ENCODE measurements at places on chromosomes 4 and X.

DNA sequence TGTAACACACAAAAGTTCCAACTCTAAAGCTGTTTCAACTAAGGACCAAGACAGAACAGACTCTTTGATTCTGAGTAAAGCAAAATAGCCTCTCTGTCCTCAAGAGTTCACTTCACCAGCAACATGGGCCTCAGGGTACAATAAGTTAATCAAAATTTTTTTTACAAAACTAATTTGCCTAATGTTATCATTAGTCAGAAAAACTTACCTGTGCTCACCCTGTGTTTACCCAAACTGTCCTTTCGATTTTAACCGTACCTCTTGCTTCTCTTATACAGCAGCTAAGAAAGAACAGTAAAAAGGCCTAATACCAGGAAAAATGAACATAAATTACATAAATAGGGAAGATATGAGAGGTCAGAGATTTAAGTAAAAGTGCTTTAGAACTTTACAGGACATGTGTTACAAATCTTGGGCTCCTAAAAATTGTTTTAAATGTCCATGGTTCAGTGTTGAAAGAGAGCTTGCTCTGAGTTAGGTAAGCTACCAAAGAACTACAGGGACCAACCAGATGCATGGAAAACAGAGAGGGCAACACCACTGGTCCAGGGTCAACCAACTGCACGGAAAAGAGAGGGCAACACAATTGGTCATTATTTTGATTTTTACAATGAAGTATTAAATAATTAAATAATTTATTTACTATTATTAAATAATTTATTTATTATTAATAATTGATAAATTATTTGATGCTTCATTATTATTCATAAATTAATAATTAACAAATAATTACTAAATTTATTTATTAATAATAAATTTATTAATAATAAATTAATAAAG, 73.1 kb downstream of the FAT1 start:
- no peak for DNase-seq

DNA sequence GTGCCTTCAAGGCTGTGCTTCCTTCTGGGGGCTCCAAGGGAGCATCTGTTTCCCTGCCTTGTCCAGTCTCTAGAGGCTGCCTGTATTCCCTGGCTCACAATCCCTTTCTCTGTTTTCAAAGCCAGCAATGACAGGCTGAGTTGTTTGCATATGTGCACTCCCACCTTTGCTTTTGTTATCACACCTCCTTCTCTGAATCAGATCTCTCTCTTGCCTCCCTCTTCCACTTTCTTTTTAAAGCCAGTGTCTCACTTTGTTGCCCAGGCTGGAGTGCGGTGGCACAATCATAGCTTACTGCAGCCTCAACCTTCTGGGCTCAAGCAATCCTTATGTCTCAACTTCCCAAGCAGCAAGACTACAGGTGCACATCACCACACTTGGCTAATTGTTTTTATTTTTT, 37.1 kb upstream of the LEF1 start:
- DNase-seq, result no peak

DNA sequence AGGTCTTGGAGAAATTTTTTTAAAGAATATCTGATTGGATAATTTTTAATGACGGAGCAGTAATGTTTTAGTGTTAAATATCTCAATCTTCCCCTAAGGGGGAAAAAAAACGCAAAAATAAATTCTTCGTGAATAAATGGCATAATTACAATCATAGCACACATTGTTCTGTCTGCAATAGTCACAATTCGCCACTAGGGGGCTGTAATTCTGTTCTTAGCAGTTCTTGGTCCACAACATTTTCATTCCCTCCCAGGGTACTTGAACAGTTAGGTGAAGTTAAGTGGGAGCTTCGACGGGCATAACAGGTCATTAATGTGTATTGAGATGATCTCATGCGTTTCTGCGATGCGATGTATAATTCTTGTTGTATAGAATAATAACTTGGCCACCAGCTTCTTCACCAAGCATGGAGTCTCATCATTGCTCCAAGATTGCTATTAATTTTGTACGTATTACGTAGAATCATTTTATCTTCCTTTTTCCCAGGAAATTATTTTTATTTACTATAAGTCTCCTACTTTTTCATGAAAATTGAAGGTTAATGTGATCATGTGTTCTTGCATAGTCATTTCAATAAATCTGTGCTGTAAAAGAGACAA, 27.2 kb downstream of the HTR2C start:
- peak; percentile 1 for DNase-seq

GRCh38 chrX:118730500-118731247, 3.3 kb downstream of the IL13RA1 start:
- DNase-seq, result no peak

DNA sequence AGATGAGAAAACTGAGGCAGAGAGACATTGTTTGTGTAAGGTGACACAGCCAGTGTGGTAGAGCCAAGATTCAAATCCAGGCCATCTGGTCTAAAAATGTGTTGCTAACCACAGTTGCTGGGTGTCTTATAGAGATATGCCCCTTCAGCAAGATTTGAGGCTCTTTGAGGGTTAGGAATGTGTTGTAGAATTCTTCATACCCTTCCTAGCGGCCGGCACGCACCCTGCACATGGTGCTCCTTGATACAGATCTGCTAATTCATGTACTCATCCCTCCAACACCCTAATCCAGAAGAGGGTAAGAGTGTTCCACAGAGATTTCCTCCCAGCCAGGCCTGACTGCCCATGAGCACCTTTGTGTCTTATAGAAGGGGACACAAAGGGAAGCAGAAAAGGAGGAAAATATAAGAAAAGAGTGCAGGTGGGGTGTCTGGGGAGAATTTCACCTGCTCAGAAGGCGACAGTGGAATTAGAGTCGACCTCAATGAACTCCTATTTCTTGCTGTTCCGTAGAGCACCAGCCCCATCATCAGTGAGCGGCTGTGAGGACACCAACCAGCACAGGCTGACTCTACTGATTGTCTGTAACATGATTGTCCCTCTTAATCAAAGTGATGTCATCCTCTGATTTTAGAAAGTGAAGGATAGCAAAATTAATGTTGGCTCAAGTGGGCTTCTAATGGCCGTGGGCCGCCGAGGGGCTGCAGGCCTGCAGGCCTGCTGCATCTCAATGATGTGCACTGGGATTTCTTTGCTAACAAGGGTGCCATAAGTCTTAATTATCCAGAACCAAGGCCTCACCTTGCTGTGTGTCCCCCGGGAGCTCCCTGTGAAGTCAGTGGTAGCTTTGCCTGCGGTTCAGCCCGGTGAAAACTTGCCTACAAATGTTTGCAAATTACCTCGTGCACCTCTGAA, 24.2 kb upstream of the SMIM20 start:
- DNase-seq, result no peak

DNA sequence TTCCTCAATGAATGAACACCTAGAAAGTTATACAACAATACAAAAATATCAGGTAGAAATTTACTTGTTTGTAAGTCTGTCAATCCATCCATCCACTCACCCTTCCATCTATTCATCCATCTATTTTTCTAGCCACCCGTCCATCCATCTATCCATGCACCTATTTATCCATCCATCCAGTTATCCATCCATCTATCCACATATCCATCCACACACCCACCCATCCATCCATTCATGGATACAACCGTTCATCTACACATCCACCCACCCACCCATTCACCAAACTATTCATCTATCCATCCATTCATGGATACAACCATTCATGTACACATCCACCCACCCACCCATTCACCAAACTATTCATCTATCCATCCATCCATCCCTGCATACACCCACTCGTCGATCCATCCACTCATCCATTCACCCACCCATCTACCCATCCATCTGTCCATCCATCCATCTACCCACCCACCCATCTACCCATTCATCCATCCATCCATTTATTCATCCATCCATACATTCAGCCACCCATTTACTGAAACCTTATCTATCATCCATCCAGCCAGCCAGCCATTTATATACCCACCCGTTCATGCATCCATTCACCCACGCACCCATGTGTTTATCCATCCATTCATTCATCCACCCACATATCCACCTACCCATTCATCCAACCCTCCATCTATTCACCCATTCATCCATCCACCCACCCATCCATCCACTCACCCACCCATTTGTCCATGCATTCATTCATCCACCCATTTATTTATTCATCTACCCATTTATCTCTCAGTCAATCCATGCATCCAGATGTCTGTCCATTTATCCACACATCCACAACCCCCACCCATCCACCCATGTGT, 10.4 kb upstream of the CD99 start:
- DNase-seq, result no peak

GRCh38 chr4:164081801-164082200, 587.3 kb downstream of the TMA16 start:
- no peak for DNase-seq

DNA sequence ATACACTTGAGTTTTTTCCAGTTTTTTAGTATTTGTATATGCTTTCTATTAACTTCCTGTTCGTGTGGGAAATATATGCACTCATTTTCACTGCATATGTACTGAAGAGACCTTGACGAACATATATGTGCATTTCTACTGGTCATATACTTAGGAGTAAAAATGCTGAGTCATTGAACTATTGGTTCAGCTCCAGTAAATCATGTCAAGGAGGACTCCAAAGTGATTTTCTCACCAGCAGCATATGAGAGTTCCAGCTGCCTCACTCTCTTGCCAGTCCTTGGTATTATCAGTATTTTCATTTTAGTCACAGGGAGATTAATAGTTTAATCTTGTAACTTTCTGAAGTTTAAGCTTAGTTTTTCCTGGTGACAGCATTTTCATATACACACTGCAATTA, 2750.2 kb downstream of the ARAP2 start:
- no peak for DNase-seq

DNA sequence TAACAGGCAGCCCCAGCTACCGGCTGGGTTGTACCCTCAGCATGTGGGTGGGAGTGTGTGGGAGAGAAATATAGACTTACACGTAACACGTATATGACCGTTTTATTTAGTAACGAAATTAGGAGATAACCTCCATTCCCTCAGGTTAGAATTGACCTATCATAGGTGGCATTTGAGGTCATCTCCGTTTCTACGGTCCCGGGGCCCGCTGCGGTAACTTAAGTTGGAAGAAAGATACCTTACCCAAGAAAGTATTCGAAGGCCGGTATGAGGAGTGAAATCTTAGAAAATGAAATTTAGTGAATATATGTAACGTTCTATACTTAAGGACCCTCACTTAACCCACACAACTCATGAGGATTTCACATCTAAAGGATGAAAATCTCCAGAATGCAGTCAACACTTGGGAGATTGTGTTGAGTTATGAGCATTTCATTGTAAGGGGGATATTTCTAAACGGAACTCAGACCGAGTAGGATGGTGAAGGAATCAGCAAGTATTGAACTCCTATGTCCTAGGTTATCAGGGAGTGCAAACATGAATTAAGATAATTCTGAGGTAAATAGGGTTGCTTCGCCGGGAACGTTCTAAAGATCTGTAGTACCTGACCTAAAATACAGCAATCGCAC, 891 bp downstream of the CISD2 start:
- DNase-seq, result no peak

DNA sequence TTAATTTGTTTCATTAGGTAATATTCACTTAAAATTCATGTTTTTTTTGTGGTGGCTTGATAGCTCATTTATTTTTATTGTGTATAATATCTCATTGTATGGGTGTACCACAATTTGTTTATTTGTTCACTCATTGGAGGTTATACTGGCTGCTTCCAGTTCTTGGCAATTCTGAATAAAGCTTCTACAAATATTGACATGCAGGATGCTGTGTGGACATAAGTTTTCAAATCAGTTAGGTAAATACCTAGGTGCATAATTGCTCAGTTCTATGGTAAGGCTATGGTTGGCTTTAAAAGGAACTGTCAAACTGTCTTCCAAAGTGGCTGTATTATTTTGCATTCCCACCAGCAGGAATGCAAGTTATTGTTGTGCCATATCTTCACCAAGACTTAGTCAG, 504.5 kb upstream of the GALNTL6 start:
- DNase-seq, result peak; percentile 12

DNA sequence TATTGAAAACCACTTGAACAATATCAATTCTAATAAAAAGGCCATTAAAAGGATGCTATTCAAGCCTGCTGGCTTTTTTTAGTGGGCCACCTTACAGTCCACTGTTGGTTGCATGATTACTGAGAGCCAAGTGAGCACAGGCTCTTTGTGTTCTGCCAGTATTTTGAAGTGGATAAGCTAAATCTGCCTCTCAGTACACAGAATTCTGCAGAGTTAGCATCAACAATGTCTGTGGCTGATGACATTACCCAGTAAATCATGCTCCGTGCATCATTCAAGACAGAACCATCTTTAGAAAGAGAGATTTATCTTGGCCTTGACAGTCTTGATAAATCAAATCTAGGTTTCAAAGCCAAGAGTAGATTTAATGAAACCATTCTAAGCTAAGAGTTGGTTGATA, 119.0 kb upstream of the GNPDA2 start:
- DNase-seq, result no peak

DNA sequence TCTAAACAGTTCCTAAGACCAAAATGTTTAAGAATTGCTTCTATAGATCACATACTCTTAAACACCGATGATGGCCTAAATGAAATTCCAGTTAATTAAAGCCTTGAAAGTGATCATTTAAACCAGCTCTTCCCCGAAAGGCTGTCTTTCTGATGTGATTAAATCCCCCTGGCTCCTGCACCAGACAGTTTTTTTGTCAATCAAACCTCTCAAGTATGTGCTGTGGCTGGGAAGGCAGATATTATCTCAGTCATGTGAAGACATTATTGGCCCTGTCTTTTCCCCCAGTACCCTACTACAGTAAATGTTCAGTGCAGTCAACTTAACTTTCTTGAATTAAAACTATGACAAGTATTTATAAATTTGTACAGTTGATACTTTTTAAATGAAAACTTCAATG, 121.0 kb upstream of the MYOZ2 start:
- DNase-seq, result no peak

GRCh38 chrX:143165778-143166177, 140.1 kb downstream of the SPANXN4 start:
- no peak for DNase-seq

DNA sequence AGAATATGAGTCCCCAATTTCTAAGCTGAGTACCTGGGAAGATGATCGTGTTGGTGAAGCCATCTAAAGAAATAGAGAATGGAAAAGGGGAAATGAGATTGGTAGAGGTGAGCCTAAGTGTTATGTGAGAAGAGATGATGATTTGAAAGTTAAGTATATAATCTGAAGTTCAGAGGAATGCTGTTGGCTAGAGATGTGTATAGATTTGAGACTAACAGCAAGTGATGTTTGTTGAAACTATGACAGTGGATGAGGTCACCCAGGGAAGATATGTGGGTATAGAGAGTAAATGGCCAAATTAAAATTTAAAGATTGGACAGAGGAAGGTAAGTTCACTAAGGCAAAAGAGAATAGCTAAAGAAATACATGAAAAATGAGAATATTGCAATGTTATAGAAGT, 324.2 kb downstream of the MAPK10 start:
- DNase-seq, result no peak

DNA sequence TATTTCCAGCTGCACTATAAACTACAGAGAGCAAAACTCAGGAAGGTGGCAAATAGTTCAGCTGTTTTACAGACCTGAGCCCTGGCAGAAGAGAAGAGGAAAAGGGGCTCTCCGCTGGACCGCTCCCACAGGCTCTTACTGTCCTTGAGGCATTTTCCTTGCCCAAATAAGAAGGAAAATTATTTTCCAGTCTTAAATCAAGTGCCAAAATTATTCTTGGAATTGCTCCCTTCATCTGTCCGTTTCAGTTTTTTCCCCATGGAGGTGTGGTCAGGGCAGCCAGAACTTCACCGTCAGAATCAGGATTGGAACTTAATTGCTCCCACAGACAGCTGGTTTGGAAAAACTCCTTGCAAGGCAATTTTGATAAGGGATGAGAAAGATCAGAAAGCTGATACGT, 35.2 kb upstream of the SPINK2 start:
- no peak for DNase-seq

All from DMS153 (cell line).